Esophagus muscularis mucosa (tissue), 4 donors: ENCODE measurements at places on chromosomes 2 and 18. TPM values are rescaled to one million over a fixed set of nuclear protein-coding genes. Genes with fewer than 3 reads are reported as not detected.
A peak's percentile ranks its signal among the peaks of the same experiment; 100 is the strongest.

- peaks cover 52% of the 10 kb centered on the region for H3K4me1 ChIP-seq
- H3K27me3 ChIP-seq = no peaks in the 10 kb centered on the region
- DNase-seq = no peak
- H3K4me3 ChIP-seq = no peak overlapping the region
Measured at GRCh38 chr2:147297820-147298219, 547.0 kb upstream of the ACVR2A start.

DNA sequence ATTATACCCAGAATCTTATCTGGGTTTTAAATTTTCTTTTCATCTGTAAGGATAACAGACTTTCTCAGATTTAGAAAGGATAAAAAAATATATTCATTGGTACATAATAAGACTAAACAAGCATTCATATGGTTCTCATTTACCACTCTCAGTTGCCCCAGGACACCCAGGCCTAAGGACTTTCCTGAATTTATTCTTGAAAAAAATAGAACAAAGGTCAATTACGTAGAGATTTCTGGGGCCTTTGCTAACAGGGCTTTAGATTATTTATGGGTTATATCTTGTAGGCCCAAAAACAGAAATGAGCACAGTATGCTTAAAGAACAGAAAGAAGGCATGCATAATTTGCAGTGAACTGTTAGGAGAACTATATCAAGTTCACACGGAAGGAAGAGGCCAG lies 269.0 kb upstream of the COL3A1 start:
- no peaks in the 10 kb centered on the region for H3K36me3 ChIP-seq
- H3K27me3 ChIP-seq = no peaks in the 10 kb centered on the region
- no peaks in the 10 kb centered on the region for H3K4me1 ChIP-seq
- H3K4me3 ChIP-seq = no peak overlapping the region
- DNase-seq = no peak
- no peak overlapping the region for H3K27ac ChIP-seq

DNA sequence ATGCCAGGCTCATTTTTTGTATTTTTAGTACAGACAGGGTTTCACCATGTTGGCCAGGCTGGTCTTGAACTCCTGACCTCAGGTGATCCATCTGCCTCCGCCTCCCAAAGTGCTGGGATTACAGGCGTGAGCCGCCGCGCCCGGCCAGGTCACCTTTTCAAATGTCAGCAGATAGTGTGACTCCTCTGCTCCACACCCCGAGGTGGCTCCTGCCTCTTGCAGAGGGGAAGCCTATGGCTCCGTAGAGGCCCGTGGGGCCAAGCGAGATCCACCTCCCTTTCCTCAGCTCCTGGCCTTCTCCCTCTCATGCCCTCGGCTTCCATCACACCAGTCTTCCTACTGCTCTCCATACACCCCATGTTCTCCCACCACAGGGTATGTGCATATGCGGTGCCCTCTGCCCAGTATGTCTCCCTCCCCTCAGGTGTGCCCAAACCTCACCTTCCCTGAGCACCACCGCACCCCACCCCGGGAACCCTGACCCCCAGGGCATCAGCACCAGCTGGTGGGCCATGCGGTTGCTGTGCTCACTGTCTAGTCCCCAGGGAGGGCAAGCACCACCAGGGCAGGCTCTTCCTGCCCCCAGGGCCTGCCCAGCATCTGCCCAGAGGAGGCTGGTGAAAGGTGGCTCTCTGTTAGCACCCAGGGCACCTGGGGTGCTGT lies 10.7 kb downstream of the GPR17 start:
- H3K36me3 ChIP-seq = peaks cover 40% of the 10 kb centered on the region
- H3K27ac ChIP-seq = peak overlapping the region; percentile 93
- H3K4me1 ChIP-seq = peaks cover 100% of the 10 kb centered on the region
- H3K4me3 ChIP-seq = no peak overlapping the region

GRCh38 chr2:190213441-190214335 lies 105.9 kb downstream of the HIBCH start:
- peaks cover 38% of the 10 kb centered on the region for H3K4me1 ChIP-seq
- no peaks in the 10 kb centered on the region for H3K27me3 ChIP-seq
- DNase-seq = no peak
- H3K36me3 ChIP-seq = no peaks in the 10 kb centered on the region
- H3K4me3 ChIP-seq = no peak overlapping the region

DNA sequence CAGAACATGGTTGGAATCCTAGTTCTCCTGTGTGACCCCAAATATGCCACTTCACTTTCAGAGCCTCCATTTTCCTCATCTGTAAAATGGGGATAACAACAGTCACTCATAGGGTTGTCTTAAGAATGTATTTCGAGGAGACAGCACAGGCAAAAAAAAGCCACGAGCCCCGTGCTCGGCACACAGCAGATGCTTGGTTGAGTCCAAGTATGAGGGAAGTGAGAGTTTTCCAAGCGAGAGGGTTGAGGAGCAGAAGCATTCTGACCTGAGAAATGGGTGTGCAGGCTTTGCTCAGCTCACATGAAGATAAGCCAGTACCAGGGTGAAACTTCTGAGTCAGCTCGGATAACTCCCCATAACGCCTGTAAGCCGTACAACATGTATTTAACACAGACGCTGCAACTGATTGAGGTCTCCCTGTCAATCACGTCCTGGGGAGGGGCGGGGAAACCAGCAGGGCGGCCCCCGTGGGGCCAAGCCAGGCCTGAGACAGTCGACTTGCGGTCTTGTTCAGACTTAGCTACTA lies 23.0 kb upstream of the ODC1 start:
- no peaks in the 10 kb centered on the region for H3K27me3 ChIP-seq
- H3K4me3 ChIP-seq = no peak overlapping the region
- H3K4me1 ChIP-seq = no peaks in the 10 kb centered on the region
- H3K27ac ChIP-seq = no peak overlapping the region
- no peak for DNase-seq

MAL gene
- 30.3 TPM for total RNA-seq

LRRC30 gene
- total RNA-seq = not detected
